ENCODE measurements at places on chromosomes 12 and 14. TPM values are rescaled to one million over a fixed set of nuclear protein-coding genes. Genes with fewer than 3 reads are reported as not detected.
A peak's percentile ranks its signal among the peaks of the same experiment; 100 is the strongest.

- H3K4me3 ChIP-seq: no peak overlapping the region
- no peaks in the 10 kb centered on the region for H3K27me3 ChIP-seq
- H3K27ac ChIP-seq: no peak overlapping the region
- H3K4me1 ChIP-seq: no peaks in the 10 kb centered on the region
Observed at GRCh38 chr14:50260511-50260910, 29.1 kb upstream of the SOS2 start.

The TSPAN11 gene
- polyA plus RNA-seq: 5.2 TPM

- no peaks in the 10 kb centered on the region for H3K27me3 ChIP-seq
- H3K4me1 ChIP-seq: no peaks in the 10 kb centered on the region
- no peak overlapping the region for H3K4me3 ChIP-seq
- DNase-seq: peak; percentile 18
- no peaks in the 10 kb centered on the region for H3K36me3 ChIP-seq
Observed at GRCh38 chr12:21296751-21297406, 37.8 kb downstream of the SLCO1A2 start.

GRCh38 chr14:92527721-92528120, 14.1 kb downstream of the RIN3 start:
- no peaks in the 10 kb centered on the region for H3K27me3 ChIP-seq
- no peak overlapping the region for H3K4me3 ChIP-seq
- no peak overlapping the region for H3K27ac ChIP-seq
- no peaks in the 10 kb centered on the region for H3K4me1 ChIP-seq

The TAS2R7 gene
- not detected for polyA plus RNA-seq

DNA sequence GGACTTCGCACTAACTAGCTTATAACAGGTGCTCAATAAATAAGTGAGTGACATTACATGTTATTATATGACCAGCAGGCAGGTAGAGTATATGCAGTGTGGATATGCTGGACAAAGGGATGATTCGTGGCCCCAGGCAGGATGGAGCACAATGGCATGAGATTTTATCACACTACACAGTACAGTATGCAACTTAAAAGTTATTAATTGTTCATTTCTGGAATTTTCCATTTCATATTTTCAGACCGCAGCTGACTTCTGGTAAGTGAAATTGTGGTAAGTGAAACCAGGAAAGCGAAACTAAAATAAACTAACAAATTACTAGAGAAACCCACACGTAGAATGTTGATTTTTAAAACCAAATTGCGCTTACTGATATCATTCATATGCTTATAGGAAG, 3.3 kb downstream of the PARP11 start:
- H3K4me3 ChIP-seq: no peak overlapping the region
- H3K27ac ChIP-seq: no peak overlapping the region
- H3K27me3 ChIP-seq: no peaks in the 10 kb centered on the region
- no peaks in the 10 kb centered on the region for H3K36me3 ChIP-seq

GRCh38 chr14:104389326-104390220, 190.0 kb upstream of the C14orf180 start:
- no peak overlapping the region for H3K27ac ChIP-seq
- no peaks in the 10 kb centered on the region for H3K27me3 ChIP-seq
- no peak overlapping the region for H3K4me3 ChIP-seq

DNA sequence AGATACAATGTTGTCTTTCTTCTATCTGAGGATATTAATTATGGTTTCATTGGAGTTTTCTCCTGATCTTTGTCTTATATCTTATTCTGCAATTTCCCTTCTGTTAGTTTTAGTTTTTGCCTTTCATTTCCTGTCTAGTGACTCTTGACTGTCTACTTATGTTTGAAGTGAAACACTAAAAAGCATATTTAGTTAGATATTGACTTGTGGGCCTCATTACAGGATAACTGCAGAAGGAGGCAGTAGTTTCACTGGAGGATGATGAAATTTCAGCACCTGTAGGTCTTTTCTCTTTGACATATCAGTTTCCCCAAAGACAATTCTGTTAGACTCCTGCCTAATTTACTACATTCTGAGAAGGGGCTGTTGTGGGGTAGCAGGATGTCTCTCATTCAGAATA, 97.5 kb upstream of the NEDD1 start:
- H3K4me1 ChIP-seq: no peaks in the 10 kb centered on the region
- H3K27ac ChIP-seq: no peak overlapping the region
- H3K36me3 ChIP-seq: no peaks in the 10 kb centered on the region
- no peak overlapping the region for H3K4me3 ChIP-seq
- no peak for DNase-seq

DNA sequence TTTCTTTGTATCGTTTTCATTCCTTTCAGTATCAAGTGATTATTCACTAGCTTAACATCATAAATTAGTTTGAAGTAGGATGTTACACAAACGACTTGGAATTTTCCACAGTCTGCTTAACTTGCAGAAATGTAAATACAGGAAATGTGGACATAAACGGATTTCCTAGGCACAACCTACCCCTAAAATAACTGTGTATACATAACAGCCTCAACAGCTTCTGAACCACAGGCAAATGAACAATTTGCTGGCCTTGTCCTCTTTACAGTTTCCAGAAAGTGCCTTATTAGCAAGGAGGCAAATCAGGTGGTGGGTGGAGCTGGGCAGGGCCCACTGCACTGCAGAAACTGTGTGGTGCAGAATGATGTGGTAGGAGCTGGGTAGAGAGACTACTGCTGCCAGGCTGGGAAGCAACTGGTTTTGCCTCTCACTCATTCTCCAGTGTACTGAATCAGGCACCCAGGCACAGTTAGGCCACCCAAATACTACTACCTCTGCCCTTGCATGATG, 14.1 kb downstream of the DRAM1 start:
- H3K27me3 ChIP-seq: no peaks in the 10 kb centered on the region
- H3K36me3 ChIP-seq: no peaks in the 10 kb centered on the region

DNA sequence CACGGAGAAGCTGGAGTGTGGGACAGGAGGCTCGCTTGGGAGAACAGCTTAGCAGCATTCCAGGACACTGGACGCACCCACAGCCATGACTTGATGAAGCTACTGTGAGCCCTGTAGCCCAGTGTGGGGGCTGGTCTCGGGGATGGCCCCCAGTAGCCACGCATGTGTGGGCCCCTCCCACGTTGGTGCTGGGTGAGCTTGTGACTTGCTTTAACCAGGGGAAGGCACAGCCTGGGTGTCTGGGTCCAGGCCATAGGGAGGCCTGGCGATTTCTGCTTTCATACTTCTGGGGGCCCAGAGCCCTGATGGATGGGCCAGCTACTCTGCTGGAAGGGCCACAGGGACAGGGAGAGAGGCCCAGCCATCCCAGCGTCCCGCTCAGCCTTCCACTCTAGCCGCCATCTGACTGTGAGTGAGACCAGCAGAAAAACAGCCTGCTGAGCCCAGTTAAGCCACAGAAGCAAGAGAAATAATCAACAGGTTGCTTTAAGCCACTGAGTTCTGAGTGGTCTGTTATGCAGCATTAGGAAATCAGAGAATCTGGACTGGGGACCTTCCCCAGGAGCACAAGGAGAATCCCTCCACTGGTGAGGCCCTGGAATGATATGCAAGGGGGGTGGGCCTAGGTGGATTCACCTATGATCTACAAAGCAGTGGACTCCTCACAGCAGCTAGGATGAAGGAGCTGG, 16.1 kb downstream of the DIO3 start:
- no peaks in the 10 kb centered on the region for H3K27me3 ChIP-seq
- DNase-seq: no peak
- no peaks in the 10 kb centered on the region for H3K4me1 ChIP-seq

The VDR gene
- 4.9 TPM for polyA plus RNA-seq

The TAS2R42 gene
- polyA plus RNA-seq: 0.39 TPM

The CLEC1A gene
- 4.2 TPM for polyA plus RNA-seq

- H3K4me3 ChIP-seq: no peak overlapping the region
- no peaks in the 10 kb centered on the region for H3K36me3 ChIP-seq
- H3K4me1 ChIP-seq: peaks cover 10% of the 10 kb centered on the region
- no peaks in the 10 kb centered on the region for H3K27me3 ChIP-seq
Observed at GRCh38 chr14:90355540-90356518, 24.1 kb upstream of the NRDE2 start.

DNA sequence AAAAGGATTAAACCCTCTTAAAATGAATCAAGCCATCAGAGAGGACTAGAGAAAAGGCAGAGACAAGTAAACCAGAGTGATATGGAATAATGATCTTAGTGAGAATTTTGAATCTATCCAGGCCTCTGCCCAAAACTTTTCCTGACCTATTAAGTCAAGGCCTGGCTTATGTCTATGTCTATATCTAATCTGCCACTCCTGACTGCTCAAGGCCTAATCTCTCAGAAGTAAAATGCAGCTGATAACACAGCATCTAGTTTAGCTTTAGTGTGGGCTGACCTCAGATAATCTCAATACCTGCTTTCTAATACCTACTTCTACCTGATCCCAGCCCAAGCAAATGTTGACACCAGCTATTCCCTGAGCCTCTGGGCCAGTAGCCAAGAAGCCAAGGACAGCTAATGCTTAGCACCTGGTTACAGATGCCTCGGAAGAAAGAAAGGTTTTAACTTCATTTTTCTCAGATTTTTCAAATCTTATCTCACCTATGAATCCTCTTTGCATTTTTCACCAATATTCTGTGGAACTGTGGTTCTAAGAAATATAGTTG, 1472.5 kb upstream of the SEL1L start:
- H3K27ac ChIP-seq: no peak overlapping the region
- H3K4me3 ChIP-seq: no peak overlapping the region
- H3K27me3 ChIP-seq: no peaks in the 10 kb centered on the region

The ANO2 gene
- not detected for polyA plus RNA-seq

Measured in hepatocyte (in vitro differentiated cells).